Thoracic aorta (tissue), 2 donors: ENCODE measurements at places on chromosomes 16 and 17.

GRCh38 chr16:31092330-31092729 is 2.3 kb downstream of the VKORC1 start:
- no peak for DNase-seq

- no peak for DNase-seq
Measured at GRCh38 chr17:35074711-35075707, 11.5 kb upstream of the RFFL start.

- no peak for DNase-seq
Measured at GRCh38 chr16:28537964-28538732, 626 bp downstream of the NUPR1 start.

DNA sequence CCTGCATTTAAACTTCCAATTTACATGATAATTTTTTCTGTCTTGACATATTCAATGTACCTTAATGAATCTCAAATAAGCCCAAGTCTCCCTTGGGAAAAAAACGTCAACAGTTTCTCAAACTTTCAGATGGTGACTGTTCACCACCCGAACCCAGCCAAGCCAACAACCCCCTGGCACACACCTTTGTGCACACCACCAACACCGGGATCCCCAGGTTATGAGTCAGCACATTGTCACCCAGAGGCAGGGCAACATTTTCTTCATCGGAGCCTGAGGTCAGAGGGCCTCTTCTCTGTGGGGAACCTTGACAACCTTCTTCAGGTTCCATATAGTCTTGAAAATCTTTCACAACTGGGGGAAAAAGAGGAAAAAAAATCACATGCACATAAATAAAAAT is 15.5 kb downstream of the DYNC1LI2 start:
- DNase-seq, result no peak

GRCh38 chr16:50002190-50002589 is 22.8 kb upstream of the CNEP1R1 start:
- DNase-seq, result no peak

DNA sequence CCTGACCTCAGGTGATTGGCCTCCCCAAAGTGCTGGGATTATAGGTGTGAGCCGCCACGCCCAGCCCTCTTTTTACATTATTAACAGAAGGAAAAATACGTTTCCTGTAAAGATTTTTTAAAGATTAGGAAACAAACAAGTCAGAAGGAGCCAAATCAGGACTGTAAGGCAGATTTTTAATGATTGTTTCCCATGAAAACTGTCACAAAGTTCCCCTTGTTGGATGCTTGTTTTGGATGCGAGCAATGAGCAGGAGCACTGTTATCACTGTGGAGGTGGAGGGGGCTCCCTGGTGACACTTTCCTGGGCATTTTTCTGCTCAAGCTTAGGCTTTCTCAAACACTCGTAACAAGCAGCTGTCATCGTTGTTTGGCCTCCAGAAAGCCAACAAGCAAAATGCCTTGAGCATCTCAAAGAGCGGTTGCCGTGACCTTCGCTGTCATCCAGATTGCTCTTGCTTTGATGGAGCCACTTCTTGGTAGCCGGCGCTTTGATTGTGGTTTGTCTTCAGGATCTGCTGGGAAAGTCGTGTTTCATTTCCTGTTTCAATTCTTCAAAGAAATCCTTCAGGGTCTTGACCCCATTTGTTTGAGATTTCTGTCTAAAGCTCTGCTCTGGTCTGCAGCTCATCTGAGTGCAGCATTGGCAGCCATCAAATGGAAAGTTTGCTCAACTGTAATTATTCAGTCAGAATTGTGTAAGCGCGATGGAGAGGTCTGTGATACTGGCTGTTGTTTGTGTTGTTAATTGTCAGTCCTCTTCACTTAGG is 128.7 kb downstream of the RPTOR start:
- DNase-seq, result no peak

- DNase-seq, result no peak
Measured at GRCh38 chr17:82218349-82219075, 5.9 kb upstream of the CCDC57 start.

DNA sequence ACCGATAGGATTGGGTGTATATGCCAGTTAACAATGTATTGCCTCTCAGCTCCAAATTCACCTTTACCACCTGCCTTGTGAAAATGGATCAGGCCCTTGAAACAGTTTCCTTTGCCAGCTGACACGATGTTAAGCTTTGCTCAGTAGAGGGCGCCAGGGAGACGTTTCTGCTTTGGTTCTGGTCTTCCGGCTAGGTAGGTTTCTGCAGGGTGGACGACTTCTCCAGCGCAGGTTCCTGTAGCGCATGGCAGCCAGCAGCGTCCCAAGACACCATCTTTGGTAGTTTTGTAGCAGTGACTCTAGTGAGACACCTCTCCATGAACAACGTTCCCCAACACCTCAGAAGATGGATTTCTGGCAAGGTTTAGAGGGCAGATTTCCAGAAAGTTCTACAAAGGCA is 24.0 kb downstream of the SYCE1L start:
- no peak for DNase-seq

GRCh38 chr16:87407511-87408112 is 15.5 kb downstream of the MAP1LC3B start:
- no peak for DNase-seq

GRCh38 chr16:68093816-68094613 is 8.8 kb downstream of the NFATC3 start:
- DNase-seq, result no peak

GRCh38 chr16:49161191-49161590 is 120.4 kb downstream of the CBLN1 start:
- DNase-seq, result no peak

DNA sequence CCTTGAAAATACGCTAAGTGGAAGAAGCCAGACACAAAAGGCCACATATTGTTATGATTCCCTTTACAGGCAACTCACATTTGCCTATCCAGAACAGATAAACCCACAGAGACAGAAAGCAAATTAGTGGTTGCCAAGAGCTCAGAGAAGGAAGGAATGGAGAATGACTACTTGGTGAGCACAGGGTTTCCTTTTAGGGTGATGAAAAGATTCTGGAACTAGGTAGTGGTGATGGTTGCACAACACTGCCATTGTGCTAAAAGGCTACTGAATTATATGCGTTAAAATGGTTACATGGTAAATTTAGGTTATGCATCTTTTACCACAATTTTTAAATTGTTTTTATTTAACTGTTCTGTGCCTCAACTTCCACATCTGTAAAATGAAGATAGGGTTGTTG is 4.4 kb downstream of the COPRS start:
- no peak for DNase-seq

DNA sequence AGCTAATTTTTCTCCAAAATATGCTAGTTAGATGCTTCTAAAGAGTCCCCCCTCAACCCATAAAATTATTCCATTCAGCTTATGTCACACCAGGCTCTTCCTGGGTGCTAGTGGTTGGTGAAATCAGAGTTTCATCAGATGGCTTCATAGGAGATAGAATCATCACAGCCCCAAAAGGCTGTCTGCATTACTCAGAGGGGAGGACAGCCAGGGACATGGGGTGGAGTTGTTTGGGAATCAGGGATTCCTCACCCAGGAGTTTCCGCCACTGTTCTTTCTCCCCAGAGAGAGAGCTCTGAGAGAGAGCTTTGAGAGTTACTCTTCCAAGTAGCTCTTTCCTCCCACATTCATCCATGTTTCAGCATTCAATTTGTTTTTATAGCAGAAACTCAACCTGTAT is 288 bp upstream of the KRT34 start:
- no peak for DNase-seq

GRCh38 chr16:51405361-51405760 is 254.3 kb upstream of the SALL1 start:
- no peak for DNase-seq

DNA sequence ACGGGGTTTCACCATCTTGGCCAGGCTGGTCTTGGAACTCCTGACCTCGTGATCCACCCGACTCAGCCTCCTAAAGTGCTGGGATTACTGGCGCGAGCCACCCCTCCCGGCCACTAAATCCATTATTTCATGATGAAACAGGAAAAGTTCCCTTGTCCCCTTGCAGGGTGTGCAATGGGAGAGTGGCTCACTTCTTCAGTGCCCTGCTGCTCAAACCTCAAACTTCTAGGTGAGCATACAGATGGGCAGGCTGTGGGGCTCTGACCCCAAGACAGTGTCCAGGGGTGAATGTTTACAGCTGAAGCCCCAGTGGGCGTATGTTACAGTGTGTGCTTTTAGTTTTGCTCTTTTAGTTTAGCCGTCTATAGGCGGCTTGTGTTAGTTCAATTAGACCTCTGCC is 34.7 kb downstream of the GJC1 start:
- no peak for DNase-seq

DNA sequence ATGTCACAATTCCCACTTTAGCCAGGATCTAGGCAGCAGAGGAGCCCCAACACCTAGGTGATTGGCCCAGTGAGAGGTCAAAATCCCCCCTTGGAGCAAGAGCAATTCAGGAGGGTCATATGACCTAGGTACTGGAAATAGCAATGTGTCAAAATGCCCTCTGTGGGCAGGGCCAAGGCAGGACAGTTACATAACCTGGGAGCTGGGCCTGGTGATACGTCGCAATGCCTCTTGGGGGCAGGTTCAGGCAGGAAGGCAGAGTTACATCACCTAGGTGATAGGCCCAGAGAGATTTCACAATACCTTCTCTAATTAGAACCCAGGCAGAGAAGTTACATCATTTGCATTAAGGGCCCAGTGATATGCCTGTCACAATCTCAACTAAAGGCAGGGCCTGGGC is 1906.3 kb downstream of the TP53TG3F start:
- no peak for DNase-seq

DNA sequence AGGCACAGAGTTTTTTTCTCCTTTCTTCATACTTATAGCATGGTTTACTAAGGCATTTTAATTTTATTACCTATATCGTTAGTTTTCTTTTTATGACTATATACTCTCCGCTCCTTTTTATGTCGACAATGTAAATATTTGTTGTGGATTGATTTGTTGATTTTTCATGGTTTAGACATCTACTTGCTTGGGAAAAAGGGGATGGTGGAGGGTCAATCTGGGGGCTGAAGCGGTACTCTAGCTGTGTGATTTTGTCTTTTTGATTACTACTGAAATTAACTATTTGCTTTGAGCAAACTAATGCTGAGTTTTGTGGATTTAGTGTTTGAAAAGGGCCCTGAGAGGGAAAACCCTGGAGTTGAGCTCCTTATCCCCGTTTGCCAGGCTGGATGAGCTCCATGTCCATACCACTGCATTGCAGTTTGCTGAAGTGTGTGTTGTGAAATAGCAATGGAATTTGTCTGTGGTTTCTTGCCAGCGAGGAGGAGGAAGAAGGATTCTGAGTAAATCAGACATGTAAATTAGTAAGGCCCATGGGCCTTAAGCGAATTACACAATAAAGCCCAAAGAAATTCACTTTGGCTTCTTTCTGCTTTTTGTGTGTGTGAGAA is 72.0 kb downstream of the FTO start:
- peak; percentile 12 for DNase-seq

DNA sequence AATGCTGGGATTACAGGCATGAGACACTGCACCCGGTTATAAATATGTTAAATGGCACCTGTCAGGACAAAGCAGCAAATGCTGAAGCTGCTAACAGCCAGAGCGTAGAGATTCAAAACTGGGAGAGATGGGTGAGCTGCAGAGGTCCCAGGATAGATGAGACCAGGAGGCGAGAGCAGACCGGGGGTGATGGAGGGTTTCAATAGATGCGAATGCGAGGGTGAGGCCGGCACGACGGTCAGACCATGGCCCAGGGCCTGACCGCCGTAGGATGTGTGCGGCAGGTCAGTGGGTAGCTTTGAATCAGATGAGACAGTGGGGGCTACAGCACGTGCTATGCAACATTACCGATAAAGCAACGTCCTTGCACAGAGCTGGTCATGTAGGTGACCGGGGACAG is 14.3 kb downstream of the CCDC40 start:
- no peak for DNase-seq

- DNase-seq, result no peak
Measured at GRCh38 chr16:75292691-75293090, 41.3 kb upstream of the BCAR1 start.

- no peak for DNase-seq
Measured at GRCh38 chr17:19705201-19705600, 11.2 kb downstream of the SLC47A2 start.

GRCh38 chr17:63361182-63361581 is 84.9 kb downstream of the CYB561 start:
- no peak for DNase-seq

- DNase-seq, result no peak
Measured at GRCh38 chr16:27430923-27431484, 29.0 kb downstream of the IL21R start.

DNA sequence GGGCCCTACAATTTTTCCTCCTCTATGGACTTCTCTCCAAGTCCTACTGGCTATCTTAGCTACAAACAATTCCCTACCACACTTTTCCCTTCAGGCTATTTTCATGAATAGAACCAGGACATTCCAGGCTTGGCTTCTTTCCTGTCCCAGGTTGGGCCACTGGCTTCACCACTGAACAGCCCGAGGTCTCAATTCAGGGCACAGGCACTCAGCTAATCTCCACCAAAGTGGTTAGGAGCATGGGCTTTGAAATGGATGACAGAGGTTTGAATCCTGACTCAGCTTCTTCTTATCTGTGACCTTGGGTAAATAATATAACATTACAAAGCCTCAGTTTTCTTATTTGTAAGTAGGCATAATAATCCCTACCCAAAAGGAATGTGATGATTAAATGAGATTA is 50.9 kb upstream of the ZNF629 start:
- no peak for DNase-seq

- DNase-seq, result no peak
Measured at GRCh38 chr16:4775005-4775404, 8.0 kb upstream of the ZNF500 start.

GRCh38 chr17:38469875-38470274 is 41.6 kb downstream of the ARHGAP23 start:
- no peak for DNase-seq

DNA sequence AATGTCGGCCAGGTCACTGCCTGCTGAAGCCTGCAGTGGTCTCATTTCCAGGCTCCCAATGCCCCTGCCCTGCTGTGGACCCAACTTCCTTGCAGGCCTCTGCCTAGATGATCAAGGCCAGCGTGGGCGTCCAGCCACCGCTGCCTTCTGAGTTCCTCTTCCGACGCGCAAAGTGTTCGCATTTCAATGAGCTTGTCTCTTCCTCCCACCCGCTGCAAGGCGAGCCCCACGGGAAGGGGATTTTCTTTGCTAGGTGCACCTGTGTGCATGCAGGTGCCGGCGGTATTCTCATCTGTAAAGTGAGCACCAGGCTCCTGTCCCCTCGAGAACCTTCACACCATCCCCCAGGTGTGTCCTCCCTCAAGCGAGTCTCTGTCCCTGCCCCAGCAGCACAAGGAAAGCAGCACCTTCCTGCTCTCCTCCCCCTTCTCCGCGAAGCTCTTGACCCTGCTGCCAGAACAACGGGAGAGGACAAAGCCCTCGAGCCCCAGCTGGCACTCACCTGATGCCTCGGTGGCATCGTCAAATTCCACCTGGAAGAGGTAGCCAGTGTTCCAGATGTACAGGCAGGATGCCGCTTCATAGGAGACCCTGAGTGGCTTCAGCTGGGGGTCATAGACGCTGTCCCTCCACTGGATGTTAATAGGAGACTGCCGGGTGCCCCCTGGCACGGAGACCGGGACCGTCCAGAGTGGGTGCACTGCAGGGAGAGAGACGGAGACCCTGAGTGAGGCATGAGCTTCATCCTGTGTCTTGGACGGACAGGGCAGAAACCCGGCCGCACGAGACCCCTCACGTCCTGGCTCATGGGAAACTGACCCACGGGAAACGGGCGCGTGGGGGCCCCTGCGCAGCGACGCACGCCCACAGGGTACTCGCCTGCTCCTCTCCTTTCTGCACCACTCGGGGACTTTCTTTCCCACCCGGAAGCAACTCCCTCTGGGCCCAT is 9.8 kb downstream of the CA5A start:
- DNase-seq, result no peak
